CD4-positive, alpha-beta T cell treated with Interleukin-15 for 4 hours (primary cell): ENCODE measurements at places on chromosomes 7 and 10.
A peak's percentile ranks its signal among the peaks of the same experiment; 100 is the strongest.

GRCh38 chr10:35194906-35195305 is 68.3 kb downstream of the CREM start:
- peak; percentile 43 for DNase-seq

GRCh38 chr7:135707570-135707966 is 20.4 kb downstream of the SLC13A4 start:
- DNase-seq: no peak

DNA sequence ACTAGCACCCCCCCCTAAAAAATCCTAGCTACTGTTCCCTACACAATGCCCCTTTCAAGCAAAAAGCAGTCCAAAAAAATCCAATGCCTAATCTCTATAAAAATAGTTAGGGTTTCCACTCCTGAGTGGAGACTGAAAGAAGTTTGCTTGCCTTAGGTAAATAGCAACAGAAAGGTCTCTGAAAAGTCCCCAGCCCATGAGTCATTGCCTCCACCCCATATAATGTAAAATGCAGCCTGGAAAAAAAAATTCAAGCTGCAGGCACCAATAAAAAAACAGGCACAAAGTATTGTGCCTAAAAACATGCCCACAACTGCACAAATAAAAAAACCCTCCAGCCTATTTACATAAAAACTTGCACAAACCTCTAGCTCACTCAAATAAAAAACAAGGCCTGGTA is 47.5 kb downstream of the ZNF680 start:
- no peak for DNase-seq

GRCh38 chr7:30928254-30928872 is 16.7 kb downstream of the AQP1 start:
- no peak for DNase-seq

GRCh38 chr10:51471271-51471670 is 228.1 kb downstream of the CSTF2T start:
- DNase-seq: no peak

- no peak for DNase-seq
Measured at GRCh38 chr10:15868006-15868405, 7.7 kb upstream of the MINDY3 start.

- no peak for DNase-seq
Measured at GRCh38 chr10:97703398-97704067, 10.0 kb upstream of the MARVELD1 start.

DNA sequence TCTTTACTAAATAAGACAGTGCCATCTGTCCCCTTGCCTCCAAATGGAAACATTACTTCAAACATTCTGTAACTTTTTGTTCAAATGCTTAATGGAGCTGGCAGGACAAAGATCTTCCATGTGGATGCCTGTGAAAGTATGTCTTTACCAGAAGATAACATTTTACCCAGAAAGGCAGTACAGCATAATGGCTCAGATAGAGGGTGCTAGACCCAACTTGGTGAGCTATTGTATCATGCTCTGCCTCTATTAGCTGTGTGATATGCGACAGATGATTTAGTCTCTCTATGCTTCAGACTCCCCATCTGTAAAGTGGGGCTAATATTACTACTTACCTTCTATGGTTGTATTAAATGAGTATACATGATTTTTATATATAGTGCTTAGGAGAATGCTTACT is 8.8 kb upstream of the SMKR1 start:
- no peak for DNase-seq

- DNase-seq: no peak
Measured at GRCh38 chr7:27472043-27472442, 190.6 kb downstream of the HIBADH start.

- DNase-seq: no peak
Measured at GRCh38 chr7:7251742-7252141, 69.4 kb downstream of the C1GALT1 start.

DNA sequence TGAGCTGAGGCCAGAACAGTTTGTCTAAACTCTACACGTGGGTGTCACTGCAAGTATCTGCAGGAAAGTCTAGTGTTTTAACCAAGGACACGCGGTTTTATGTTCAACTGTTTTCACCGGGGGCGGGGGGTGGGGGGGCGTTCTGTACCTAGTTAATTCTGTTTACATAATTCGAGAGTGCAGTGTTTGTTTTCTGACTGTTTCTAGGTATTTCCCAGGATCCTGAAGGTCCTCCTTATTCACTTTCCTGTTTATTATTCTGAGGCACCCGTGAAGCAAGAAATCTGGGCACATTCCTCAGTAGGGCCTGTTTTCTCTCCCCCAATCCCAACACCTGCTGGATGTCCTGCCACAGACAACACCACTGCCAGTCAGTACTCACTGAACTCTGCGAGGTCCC is 7.6 kb downstream of the LOXL4 start:
- no peak for DNase-seq

DNA sequence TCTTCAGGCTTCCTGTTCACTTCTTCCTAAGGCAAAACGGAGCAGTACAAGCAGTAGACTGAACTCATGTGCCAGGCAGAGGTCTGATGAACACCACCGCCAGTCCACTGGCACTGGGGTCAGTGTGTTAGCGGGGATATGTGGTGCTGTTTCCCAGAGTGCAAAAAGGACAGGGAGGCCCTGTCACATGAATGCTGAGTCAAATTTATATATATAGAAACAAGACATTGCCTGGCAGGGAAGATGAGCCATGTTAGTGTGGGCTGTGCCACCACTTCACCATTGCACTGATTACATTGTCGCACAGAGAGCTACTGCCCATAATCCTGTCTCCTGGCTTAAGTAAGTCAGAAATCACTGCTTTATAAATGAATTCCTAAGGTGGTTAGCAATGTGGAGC is 122.2 kb upstream of the AMPH start:
- DNase-seq: no peak

GRCh38 chr7:128042012-128042411 is 10.8 kb upstream of the LRRC4 start:
- DNase-seq: no peak

GRCh38 chr10:43899224-43899959 is 250.7 kb upstream of the ZNF32 start:
- DNase-seq: no peak

DNA sequence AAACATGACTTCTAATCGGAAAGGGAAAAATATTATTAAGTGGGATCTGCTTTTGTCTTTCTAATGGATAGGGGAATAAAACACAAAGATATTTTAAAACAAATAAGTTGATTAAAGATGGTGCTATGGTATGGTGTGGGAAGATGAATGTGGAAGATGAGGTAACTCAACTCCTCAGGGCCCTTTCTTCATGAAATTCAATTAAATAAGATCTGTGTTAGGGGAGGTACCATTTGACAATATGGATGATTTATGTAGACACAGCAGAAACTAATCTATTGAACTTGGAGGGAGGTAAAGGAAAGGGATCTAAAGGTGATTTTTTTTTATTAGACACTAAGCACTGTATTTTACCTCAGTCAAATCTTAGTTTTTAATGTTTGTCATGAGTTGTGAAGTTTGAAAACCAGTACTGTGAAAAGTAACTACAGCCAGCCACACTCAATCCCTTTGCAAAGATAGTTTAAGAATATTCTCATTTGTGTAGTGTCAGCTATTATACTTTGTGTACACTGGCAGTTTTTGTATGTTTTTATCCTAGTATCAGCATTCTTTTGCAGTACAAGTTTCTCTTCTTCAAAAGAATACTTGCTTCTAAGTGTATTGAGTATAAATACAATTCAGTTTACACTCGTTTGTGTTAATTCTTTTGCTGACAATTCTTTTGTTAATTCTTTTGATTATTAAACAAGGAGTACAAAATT is 151.3 kb downstream of the PHF14 start:
- DNase-seq: no peak

GRCh38 chr10:61463035-61463909 is 10.1 kb upstream of the TMEM26 start:
- DNase-seq: no peak

DNA sequence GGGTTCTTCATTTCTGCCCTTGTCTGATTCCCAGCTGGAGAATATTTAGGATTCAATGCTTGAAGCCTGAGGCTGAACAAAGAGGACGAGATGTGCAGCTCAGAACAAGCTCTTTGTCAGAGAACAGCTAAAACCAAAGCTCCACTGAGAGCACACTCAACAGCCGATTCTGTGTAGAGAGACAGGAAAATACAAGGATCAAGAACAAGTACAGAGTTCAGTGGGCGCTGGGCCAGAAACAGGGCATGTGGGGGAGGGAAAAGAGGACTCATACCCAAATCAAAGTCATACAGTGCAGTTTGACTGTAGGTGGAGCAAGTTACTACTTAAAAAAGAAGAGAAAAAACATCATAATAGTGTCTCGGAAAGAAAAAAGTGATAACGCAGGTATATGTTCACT is at the start of gene AGMO:
TSS of gene AGMO (minus strand) at position 181 of the 400 bp plus-strand sequence.
- DNase-seq: no peak

DNA sequence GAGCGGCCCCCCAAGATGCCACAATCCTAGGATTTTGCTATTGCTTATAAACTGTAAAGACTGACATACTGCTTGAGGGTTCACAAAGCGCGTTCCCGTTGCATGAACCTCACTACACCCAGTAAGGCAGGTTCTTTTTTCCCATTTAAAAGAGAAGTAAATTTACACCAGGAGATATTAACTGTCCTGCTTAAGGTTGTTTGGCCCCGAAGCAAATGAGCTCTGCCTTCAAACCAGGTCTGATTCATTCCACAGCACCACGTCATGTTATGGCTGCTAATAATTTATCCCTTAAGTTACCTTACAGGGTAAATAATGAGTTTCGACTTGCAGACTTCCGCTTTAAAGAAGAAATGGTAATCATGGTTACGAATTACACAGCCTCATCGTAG is 559 bp upstream of the FKBP14 start:
- DNase-seq: peak; percentile 60

DNA sequence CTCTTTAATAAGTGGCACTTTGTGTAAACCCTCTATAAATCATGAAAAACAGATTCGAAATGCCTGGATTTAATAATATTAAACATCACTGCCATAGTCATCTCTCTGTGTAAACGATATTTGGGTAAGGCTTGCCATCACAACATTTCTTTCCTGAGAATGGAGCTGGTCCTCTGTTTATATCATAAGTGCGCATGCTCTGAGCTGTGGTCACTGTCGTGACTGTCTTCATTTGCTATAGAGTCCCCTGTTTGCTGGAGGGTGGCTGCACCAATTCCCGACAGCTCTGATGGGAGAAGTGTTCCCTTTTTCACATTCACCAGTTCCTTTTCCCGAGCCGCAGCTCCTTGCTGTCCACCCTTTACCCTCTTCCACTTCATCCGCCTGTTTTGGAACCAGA is 50.4 kb upstream of the AGMO start:
- no peak for DNase-seq

DNA sequence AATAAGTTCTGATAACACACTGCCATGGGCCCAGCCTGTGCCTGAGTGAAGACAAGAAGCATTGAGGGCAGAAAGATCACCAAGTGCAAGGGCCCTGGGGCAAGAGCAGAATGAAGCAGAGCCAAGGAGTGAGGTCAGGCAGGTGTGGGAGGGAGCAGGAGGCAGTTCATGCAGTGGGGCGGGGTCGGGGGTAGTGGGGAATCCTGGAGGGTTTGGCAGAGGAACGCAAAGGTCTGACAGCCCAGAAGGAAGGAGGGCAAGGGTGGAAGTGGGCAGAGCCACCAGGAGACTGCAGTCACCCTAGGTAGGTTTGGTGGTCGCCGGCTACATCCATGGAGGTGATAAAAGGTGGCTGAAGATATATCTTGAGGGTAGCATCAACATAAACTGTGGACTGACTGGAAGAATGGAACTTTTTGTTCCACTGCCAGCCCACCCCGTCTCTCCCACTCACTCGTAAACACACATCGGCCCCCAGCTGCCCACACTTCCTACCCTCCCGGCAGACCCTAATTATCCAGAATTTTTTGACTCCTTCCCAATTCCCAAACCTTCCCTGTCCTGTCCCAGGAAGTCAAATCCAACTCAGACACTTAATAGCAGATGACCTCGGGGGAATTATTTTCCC is 172.4 kb downstream of the ARHGAP12 start:
- DNase-seq: no peak

- no peak for DNase-seq
Measured at GRCh38 chr10:18486438-18486837, 164.9 kb downstream of the NSUN6 start.

DNA sequence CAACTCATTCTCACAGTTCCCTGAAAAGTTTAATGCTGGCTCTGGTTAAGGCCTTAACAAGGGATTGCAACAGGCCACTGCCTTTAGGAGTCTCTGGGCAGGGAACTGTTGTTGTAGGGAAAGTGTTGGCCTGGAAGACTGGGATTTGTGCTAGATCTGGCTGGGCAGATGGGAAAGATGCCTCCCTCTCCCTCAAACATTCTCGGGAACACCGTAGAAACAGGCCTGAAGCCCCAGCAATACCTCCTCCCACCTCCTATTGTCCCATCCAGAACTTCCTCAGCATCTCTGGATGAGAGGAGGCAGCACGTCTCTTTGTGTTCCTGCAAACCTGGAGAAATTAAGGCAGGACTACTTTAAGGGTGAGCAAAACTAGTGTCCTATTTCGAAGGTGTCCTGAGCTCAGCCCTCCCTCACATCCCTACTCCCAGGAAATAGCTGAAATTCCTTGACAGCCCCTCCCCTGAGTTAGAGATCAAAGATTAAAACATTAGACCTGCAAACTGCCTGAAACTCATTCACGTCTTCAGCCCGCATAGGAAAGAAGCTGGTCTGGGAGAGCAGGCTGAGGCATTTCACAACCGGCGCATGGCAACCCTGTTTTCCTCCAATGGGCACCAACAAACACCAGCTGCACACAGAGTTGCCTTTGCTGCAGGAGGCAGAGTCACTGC is 10.9 kb upstream of the MAP3K8 start:
- no peak for DNase-seq

GRCh38 chr7:122789156-122789555 is 86.4 kb upstream of the RNF148 start:
- DNase-seq: no peak

DNA sequence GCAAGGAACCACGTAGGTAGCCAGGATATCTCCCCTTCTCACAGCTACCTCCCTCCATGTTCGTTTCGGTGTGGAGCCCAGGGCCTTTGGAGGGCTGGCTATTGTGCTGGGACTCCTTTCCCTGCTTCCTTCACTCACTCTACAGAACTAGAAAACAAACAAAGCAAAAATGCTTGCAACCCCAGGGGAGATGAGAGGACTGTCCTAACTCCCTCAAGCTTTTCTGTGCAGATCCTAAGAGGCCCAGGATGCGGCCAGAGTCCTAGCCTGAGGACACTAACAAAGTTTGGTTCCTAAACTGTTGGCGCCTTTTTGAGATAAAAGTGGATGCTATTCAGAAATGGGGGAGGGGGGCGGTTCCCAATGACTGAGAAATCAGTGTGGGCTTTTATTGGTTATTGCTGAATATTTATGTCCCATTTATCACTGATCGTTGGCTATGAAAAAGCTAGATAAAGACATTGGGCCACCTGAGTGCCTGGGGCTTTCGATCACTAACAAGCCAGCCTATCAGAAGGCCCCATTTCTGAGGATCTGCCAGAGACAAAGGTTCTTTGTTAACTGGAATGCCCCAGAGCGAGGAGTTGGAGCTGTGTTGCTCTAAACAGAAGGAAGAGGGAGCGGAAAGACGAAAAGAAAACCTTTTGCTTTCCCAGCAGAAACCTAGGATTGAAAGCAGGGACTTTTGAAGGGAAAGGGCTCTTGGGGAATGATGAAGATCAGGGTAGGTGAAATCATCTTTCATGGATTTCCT is 95.2 kb upstream of the EGR2 start:
- DNase-seq: no peak
